Mesendoderm (in vitro differentiated cells): ENCODE measurements at places on chromosomes 2 and 18.

DNA sequence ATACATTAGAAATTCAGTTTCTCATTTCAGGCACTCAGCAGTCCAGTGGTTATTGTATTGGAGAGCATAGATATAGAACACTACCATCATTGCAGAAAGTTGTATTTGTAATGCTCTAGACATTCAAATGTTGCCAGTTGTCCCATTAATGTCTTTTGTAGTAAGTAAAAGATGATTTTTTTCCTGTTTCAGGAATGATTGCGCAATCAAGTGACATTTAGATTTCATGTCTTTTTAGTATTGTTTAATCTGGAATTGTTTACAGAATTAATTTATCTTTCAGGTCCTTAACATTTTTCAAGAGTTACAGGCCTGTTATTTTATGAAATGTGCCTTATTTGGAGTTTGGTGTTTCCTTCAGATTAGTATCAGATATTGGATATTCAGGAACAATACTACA, 134.7 kb downstream of the MSTN start:
- DNase-seq, result no peak

DNA sequence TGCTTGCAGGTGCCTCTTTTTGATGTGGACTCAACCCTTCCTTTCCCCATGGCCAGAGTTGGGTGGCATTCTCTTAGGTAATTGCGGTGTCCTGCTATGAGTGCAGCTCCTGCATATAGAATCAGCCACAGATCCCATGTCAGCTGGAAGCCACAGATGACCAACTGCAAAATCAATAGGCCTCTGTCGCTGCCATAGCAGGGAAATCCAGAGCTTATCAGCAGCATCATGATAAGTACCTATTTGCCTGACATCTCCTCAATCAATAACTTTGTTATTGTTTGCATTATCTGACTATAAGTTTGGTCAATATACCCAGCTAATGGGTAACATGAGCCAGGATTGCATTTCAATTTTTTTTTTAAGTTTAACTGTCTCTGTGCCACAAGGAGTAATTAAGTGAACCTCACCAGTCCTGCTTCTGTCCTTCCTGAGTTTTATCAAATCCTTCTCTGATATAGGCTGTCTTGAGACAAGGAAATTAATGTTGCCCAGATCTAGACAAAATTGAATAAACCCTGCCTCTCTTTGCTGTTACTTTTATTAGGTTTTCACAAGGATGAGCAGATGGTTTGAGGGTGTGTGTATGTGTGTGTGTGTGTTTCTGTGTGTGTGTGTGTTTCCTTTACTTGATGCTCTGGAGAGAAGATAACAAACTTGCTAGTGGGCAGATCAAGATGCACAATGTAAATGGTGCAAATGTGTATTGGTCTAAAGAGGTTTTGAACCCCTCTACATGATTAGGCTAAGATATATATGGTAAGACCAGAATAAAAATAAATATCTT, 59.6 kb upstream of the CREB1 start:
- DNase-seq, result no peak

DNA sequence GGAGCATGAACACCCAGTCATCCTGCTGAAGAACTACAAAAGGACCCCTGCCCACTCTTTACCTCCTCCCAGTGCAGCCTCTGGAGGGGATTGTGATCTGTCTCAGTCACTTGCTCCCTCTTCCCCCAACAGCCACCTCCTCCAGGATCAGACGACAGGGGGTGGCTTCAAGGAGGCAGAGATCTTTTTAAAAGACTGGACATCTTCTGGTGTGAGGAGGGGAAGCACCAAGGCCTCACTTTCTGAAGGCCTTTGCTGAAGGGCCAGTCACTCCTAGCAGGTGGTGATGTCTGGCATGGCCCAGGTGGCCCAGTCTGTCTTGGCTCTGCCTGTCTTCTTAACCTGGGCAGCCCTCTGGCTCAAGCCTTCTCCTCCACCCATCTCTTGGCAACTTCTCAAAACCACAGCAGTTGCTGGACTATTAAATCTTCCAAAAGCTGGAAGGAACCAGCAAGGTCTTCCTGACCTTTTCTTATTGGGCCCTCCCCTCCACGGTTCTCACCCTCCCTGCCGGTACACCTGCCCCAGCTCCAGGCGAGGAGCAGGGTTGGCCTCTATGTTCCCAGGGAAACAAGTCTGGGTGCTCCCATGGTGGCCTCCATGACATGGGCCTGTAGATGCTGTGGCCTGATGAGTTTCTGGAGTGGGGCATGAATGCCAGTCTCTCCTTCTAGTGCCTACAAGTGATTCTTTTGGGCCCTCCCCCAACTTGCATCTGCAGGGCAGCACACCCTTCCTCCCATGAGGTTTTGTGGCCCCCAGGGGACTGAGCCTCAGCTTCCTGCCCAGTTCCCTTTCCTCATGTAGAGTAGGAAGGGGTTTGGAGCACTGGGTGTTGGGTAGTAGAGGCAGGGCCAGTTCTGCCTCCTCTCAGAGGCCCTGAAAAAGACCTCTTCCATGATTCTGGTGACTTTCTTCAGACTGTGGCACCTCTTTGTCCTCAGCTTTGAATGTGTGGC, 5.0 kb upstream of the ATP6V1B1 start:
- DNase-seq, result no peak

GRCh38 chr2:218722419-218722818, 11.8 kb downstream of the TTLL4 start:
- DNase-seq, result no peak

DNA sequence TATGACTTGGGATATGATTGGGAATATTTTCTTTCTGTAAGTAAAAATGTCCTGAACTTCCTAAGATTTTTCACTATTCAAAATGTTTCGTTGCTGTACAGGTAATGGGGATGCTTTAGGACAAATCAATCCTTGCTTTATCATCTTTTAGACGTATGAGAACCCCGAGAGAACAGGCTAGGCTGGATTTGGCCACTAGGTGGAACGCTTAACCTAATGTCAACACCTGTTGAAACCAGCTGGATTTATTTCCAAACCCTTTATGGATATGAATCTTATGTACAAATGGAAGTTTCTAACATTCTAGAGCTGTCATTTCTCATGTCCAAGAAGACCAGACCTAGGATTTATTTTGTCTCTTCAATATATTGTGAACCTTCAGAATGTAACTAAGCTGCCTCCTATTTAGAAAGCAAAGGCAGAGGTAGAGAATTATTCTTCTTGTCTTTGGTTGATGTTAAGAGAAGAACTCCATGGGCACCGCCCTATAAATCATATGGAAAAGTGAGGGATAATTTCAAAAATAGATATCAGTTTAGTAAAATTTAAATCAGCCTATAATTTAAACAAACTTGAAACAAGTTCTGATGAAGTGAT, 96.7 kb downstream of the PMAIP1 start:
- peak; percentile 27 for DNase-seq

DNA sequence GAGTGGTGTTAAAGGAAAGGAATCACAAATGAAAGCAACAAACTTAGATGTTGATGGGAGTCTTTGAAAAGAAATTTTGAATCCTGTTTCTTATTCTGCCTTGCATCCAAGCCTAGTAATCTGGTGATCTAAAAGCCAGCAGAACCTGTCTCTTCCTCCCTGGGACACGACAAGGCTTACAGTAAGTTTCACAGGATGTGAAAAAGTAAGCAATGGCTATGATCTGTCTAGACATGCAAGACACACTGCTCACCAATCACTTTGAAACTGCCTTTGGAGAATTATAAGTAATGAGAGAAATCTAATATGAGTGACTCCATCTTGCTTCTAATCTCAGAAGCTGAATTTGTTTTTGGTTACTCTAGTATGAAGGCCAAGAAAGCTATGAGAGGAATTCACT, 103.7 kb downstream of the KCNH7 start:
- no peak for DNase-seq

DNA sequence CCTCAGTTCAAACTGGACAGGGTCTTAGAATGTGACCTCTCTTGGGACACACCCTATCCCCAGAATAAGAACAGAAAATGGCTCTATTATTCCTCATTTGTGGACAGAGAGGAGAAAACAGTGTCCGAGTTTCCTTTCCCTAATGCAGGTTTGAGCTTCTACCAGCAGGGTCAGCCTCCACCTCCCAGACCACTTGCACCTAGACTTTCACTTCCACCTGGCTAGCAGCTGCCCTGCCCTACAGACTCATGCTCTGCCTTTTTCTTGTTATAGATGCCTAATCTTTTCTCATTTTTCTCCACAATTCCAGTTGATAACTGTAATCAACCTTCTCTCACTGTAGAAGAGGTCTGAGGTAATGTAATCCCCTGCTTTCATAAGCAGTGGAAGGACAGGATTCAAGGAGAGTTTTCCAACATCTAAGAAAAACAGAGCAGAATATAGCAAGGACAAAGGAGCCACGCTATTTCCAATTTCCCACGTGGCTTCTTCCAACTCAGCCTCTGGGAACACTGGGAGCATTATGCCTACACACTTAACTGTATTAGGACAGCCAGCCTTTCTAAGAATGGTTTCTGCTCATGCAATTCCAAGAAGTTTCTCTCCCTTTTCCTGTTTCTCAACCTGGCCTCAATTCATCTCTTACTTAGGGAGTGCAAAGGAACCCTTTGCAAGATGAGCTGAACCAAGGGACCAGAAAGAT, 239.8 kb downstream of the BCL11A start:
- DNase-seq, result no peak

DNA sequence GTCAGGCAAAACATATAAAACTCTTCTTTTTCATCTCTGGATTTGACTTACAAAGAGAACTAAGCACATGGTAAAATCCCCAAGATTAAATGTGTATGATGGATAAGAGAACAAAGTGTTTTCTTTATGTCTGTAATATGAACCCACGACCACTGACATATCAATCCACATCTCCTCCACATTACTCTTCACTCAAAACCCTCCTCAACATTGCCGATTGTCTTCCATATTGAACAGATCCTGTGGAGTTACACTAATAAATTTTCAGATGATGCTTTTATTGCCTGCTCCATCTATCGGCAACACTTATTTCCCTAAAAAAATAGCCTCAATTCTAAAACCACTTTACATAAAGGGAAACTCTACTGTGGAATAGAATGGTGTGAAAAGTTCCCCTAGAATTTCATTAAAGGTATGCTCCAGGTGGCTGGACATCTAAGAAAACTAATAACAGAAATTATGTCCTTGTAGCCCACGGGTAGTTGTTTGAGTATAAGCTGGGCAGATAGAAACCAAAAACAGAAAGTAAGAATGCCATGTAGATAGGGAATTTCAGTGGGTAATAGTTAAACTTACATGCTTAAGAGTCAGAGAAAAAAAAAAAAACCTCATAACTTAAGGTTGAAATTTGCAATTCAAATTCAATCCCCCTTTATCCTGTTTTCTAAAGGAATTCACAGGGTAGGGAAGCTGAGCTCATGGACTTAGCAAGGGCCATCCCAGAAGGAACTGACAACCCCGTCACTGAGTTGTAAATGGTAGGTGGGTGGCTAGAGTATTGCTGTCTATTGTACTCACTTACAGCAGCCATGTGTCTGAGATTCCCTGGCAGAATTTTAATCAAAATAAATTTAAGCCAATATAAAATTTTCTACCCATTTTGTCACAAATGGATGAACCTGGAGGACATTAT, 305.4 kb upstream of the LYPD1 start:
- peak; percentile 23 for DNase-seq

GRCh38 chr2:72886505-72887031, 640 bp upstream of the SPR start:
- DNase-seq, result no peak

DNA sequence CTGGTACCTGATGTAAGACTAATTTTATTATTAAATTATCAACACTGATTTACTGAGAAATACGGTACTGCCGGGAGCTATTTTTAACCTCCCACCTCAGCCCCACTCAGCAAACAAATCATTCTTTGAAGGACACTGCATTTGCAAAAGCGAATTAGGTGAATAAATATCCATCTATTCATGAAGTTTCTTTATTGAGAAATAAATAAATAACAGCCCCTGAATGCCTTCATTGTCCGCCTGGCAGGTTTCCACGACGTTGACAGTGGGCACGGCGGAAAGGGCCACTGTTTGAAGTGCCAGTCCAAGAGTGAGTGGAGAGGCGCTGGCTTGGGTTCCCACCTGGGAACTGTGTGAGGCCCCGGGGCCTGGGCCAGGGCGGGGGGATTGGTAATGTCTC, 15.7 kb downstream of the C1QL2 start:
- DNase-seq, result no peak
